Foreskin keratinocyte (primary cell): ENCODE measurements at places on chromosomes 6 and 20. TPM values are rescaled to one million over a fixed set of nuclear protein-coding genes. Genes with fewer than 3 reads are reported as not detected.

PIM1 gene
- 11.5 and 17.1 TPM in 2 replicates for total RNA-seq

OXT gene
- total RNA-seq, result not detected in 2 replicates

ARMC2 gene
- total RNA-seq, result 2.4 and 3.0 TPM in 2 replicates

MRAP2 gene
- 0.35 and 2.9 TPM in 2 replicates for total RNA-seq

DSE gene
- total RNA-seq, result 94.6 and 99.1 TPM in 2 replicates

C6orf58 gene
- total RNA-seq, result 0.07 and 0.10 TPM in 2 replicates

SMPDL3A gene
- total RNA-seq, result 4.7 and 6.9 TPM in 2 replicates

FILIP1 gene
- not detected in 2 replicates for total RNA-seq

ATXN1 gene
- total RNA-seq, result 7.2 and 11.9 TPM in 2 replicates

HLA-DQB1 gene
- 1.7 and 3.3 TPM in 2 replicates for total RNA-seq

SULF2 gene
- total RNA-seq, result 230 and 277 TPM in 2 replicates

CLPSL1 gene
- not detected in 2 replicates for total RNA-seq

HTR1B gene
- 1.4 and 1.6 TPM in 2 replicates for total RNA-seq

NKX2-4 gene
- not detected in 2 replicates for total RNA-seq

DNMT3B gene
- 2.6 and 2.7 TPM in 2 replicates for total RNA-seq

BPIFB4 gene
- total RNA-seq, result not detected in 2 replicates

TCP11 gene
- total RNA-seq, result 0.07 TPM in 1 of 2 replicates, not detected in the other

ADTRP gene
- 3.1 and 5.5 TPM in 2 replicates for total RNA-seq

F13A1 gene
- not detected in 2 replicates for total RNA-seq

MEI4 gene
- total RNA-seq, result not detected in 2 replicates

NR2E1 gene
- total RNA-seq, result not detected in 2 replicates

SRMS gene
- total RNA-seq, result 0.11 and 0.17 TPM in 2 replicates

PRRT1 gene
- 0.21 and 0.37 TPM in 2 replicates for total RNA-seq
